ENCODE measurements at places on chromosomes 13 and 19.

DNA sequence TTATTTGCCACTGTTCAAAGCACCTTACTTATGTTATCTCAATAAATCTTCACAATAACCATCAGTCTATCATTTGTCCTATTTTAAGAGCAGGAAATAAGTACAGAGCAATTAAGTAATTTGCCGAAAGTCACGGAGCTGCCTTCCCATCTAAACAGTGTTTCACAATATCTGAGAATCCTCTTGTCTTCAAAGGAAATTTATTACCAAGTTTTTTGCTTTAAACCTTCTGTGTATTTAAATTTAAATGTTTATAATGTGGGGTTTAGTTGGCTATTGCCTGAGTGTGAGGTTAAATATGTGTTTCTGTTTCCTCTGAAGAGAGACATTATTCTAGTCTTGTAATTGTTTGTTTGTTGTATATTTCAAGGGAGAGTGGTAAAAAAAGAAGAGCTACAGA is 633.1 kb downstream of the EFNB2 start:
- no peak for DNase-seq

DNA sequence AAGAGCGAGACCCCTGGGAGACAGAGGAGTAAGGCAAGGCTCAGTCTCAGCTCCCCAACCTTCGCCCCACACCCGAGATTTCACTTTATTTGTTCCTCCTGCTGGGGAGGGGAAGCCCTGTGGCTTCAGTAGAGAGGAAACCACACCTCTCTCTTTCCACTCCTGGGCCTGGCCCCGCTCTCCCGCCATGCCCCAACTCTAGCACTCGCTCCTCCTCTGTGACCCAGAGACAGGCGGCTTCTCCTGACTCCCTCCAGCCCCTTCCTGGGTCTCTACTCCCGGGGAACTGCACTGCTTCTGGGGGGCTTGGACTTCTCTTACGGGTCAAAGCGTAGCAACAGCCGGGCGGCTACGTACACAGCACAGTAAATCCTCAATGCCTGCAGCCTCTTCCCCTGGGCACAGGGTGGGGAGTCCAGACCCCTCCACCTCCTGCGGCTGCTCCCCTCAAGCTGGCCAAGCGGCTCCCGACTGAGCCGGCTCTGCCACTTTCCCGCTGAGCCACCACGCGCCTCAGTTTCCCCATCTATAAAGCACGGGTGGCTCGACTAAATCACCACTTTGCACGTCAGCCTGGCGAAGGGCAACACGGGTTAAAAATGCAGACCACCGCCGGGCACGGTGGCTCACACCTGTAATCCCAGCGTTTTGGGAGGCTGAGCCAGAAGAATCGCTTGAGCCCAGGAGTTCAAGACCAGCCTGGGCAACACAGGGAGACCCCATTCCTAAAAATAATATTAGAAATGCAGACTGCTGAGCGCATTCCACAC is 1.4 kb downstream of the RNF126 start:
- peak; percentile 18 for DNase-seq

- no peak for DNase-seq
These were observed 110.7 kb downstream of the SOX1 start for GRCh38 chr13:112177450-112178288.

DNA sequence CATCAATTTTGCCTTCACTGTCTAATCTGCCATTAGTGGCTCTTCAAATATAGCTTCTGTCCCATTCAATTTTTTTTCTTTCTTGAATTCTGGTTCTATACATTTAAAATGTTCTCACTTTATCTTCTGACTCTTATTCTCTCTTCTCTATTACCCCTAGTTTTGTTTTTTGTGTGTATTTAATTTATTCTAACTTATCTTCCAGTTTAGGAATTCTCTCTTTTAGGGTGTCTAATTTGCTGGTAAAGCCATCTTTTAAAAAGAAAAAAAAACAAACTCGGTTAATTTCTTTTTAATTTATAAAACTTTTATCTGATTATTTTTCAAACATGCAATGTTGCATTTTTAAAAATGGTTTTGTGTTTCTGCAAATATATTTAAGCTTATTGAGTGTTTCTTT is 80.3 kb upstream of the OXGR1 start:
- DNase-seq = no peak

DNA sequence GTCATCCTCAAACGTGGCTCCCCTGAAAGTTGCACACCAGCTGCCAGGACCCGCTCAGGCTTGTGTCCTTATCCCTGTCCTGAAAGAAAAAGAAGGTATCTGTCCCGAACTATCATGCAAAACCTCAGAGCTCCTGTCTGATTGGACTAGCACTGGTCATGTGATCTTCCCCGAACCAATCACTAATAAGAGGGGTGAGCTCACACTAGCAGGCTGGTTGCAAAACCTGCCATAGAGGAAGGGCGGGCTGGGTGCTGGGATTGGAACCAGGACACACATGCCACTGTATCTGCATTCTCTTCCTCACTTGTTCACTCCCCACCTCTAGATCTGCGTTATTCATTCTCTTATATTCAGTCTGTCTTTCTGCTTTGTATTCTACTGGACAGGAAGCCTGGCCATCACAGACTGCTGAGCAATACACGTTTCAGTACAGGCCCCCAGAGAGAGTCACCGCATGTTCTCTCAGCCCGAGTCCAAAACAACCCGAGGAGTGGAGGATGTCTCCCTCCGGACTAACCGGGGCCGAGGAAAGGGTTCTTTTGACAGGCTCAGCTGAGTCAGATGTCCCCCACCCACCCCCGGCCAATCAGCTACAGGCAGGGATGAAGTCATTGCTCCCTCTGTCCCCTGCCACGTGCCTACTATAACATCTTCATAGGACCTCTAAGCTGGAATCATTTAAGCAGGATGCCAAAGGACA is 97.7 kb downstream of the SIPA1L3 start:
- DNase-seq = peak; percentile 98

DNA sequence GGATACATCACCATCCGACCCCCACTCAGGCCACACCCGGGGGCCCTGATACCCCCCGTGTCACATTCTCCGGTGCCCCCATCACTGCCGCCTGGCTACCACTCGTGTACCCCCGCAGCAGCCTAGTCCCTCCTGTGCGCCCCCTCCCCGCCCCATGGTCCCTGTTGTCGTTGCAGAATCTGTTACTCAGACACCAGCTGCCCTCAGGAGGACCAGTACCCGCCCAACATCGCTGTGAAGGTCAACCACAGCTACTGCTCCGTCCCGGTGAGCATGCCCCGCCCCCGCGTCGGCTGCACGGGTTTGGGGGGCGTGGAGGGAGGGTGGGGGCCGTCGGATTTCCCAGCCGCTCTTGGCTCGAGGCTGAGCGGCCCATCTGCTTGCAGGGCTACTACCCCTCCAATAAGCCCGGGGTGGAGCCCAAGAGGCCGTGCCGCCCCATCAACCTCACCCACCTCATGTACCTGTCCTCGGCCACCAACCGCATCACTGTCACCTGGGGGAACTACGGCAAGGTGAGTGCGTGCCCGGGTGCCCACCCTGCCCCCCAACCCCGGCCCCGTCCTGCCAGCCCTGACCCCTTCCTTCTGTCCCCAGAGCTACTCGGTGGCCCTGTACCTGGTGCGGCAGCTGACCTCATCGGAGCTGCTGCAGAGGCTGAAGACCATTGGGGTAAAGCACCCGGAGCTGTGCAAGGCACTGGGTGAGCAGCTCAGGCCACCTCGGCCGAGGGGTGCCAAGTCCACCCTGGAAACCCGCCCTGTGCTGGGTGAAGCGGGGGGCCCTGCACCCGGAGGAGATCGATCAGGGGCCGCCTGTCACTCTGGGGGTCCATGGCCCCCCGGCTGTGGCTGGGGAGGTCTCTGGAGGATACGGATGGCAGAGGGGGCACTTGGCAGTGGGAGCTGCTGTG is 21.1 kb downstream of the PIAS4 start:
- DNase-seq = no peak

- no peak for DNase-seq
These were observed 906 bp upstream of the CYP4F11 start for GRCh38 chr19:15935167-15935702.

GRCh38 chr13:50531917-50532899 is 311.3 kb downstream of the DLEU7 start:
- peak; percentile 78 for DNase-seq

DNA sequence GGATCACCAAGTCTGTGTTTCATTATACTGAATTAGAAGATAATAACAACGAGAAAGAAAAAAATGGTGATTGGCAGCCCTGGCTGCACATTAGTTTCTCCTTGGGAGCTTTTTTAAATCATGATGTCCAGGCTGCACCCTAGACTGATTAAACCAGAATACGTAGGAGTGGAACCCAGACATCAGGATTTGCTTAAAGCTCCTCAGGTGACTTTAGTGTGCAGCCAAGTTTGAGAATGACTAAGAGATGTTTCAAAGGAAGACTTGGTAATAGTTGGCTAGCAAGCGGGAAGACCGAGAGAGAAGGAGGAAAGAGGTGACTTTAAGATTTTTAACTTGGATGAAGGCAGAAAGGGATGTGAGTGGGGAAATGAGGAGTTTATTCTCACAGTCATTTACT is 71.4 kb upstream of the SERP2 start:
- peak; percentile 79 for DNase-seq

DNA sequence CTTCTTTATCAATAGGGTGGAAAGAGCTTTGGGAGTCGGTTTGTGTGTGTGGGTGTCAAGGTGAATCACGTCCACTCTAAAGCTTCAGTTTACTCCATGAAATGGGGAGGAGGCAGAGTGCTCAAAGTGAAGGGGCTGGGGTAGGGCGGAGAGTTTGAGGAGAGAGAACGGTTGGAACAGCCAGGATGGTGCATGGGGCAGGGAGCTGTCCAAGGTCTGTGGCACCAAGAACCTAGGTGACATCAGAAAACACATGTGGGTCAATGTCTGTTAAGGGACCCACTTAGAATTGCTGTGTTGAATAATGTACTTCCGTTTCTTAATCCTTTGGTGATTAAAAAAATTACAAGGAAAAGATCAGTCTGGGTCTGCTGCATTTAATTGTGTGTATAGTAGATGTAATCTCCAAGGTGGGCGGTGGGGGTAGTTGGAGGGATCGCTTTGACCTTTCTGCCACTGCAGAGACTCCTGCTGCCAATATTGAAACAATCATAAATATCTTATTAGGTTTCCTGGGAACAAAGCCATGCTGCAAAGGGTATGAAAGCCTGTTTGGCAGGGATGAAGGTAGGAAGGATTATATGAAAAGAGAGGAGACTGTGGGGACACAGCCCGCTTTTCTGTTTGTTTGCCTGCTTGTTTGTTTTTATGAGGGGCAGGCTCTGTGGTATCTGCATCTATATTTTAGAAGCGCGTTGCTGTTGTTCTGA is 122.3 kb downstream of the ATP8A2 start:
- no peak for DNase-seq

DNA sequence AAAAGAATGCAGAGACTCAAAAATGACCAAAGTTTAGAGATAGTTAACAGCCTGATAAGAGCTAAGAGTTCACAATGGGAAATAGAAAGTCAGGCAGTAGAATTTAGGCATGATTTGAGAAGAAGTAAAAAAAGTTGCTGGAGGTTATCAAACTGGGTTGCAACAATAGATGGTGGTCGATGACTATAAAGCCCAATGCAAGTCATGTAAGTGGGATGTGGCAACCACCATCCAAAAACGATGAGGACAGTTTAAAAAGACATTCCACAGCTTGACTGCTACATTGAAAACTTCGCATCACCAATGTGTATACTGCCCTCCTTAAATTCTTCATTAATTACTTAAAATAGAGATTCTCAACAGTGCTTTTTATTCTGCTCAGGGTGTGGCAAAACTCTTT is 19.7 kb downstream of the ELF1 start:
- DNase-seq = no peak

DNA sequence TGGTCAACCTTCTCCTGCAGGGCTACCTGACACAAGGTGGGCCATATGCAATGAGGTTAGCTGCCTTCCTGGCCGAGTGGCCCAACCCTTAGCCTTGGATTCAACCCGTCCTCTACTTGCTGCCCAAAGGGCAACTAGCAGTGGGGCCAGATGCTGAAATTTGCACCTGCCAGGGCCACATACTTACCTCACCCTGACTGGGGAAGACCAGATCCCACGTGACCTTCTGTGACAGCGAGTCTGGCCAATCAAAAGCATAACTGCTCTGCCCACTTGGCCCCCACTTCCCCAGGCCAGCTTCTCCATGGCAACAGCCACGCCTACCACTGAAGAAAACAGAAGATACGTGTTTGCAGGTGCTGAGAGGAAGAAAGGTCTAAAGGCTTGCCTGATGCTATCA is 10.9 kb downstream of the PEG3 start:
- no peak for DNase-seq

DNA sequence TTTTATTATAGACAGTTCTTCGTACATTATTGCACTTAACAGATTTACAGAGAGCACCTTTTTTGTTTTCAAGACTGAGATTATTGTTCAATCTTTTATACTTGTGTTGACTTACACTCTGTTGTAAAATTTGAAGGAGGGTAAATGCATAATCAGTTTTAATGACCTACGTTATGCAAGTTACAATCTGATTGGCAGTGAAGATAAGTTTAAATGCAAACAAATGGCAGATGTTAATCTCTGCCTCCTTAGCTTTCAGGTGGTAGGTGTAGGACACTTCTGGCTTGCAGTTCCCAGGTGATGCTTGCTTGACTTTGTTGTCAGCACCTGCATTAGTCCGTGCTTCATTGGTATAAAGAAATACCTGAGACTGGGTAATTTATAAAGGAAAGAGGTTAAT is 424.9 kb downstream of the FGF9 start:
- DNase-seq = no peak

- DNase-seq = no peak
These were observed 9.9 kb upstream of the SLC46A3 start for GRCh38 chr13:28728642-28729041.

DNA sequence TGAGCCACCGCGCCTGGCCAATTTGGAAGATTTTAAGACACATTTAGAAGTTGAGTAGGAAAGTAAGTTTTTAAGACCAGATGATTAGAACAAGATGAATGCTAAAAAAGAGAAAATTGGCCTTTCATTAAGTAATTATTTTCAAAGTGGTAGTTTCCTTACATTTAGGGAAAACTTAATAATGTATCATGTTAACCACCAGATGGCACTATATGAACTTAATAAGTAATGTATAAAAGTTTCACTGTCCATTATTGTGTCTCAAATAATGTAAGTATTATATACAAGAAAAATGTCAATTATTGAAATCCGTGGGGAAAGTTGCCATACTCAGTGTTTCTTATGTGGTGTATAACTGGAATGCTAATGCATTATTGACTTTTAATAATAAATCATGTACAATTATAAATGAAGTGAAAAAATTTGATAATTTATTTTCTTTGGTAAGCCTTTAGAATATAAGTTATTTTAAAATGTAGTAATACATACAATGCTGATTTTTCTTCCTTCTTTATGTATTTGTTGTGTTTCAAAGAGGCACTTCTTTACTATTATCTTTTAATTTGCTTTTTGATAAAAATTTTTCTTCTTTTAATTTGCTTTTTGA is 29.2 kb downstream of the COG6 start:
- DNase-seq = peak; percentile 67

DNA sequence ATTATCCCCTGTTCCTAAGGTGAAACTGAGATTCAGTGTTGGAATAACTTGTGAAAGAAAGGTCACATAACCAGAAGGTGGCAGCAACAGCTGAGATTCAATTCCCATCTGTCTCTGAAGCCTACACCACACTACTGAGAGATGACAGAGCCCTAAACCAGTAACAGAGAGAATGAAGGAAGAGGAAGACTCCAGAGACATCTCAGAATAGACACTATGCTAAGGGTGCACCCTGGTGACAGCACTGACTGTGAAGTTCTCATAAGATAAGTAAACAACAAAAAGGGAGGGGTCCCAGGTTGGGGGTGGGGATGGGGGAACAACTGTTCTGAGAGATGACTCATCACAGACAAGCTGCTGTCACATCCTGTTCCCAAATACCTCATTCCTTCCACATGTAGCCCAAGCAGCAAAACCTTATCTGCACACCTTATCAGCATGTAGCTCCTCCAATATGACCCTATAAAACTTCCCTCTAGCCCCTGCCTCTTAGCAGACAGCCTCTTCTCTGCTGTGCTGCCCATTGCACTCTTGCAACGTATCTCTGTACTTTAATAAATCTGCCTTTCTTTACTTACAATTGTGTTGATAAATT is 46.5 kb downstream of the UTP14C start:
- DNase-seq = peak; percentile 57

All from fibroblast of the aortic adventitia (primary cell).